Tongue (tissue), 3 donors: ENCODE measurements at places on chromosomes 13 and 19.

GRCh38 chr19:2010135-2010668 lies 5.3 kb downstream of the BTBD2 start:
- DNase-seq: no peak

DNA sequence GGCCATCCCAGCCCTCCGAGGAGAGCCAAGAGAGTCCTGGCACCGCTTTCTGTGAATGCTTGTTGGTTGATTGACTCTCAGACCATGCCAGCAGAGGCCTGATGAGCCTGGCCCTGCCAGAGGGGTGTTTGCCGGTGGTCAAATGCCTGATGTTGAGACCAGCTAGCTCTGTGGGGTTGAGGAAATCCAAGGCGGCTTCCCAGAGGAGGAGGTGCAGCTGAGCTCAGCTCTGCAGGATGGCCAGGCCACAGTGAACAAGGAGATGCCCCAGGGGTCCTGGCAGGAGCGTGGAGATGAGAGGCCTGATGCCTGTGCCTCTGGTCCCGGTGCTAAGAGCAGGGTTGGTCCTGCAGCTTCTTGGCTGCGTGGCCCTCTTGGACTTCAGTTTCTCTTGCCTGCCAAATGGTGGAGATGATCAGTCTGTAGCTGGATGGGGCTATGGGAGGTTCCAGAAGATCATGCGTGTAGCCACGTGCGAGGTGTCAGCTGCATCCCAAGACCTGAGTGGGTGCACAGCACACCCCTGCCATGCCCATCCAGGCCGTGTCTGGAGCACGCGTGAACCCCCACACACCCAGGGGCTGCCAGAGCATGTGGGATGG lies 16.8 kb downstream of the NFIC start:
- DNase-seq: no peak

- DNase-seq: no peak
Observed at GRCh38 chr19:39558624-39559117, 18.7 kb upstream of the EID2 start.

- DNase-seq: no peak
Observed at GRCh38 chr13:108573455-108573854, 56.0 kb upstream of the MYO16 start.

DNA sequence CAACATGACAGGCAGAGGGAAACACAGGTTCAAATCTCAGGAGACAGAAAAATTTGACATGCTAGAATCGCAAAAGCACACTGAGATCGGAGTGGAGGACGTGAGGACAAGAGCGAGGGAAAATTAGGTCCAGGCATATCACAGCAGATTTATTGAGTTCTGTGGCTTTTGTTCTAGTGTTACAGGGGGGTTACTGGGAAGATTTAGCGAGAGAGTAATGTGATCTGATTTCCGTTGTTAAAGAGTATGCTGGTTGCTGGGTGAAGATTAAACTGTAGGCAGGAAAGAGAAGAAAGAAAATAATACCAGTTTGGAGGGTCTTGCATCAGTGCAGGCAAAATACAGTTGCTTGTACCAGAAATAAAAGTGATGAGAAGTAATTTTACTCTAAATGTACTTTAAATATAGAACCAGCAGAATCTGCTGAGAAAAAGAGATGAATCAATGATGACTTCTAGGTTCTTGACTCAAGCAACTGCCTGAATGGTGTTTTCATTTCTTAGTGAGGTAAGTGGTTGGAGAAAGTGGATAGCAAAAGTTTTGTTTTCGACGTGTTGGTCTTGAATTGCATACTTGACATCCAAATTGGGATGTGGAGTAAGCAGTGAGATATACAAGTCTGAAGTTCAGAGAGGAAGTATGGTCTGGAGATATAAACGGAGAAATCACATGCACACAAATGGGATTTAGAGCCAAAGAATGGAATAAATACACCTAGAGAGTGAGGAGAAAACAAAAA lies 35.7 kb downstream of the UFM1 start:
- no peak for DNase-seq

DNA sequence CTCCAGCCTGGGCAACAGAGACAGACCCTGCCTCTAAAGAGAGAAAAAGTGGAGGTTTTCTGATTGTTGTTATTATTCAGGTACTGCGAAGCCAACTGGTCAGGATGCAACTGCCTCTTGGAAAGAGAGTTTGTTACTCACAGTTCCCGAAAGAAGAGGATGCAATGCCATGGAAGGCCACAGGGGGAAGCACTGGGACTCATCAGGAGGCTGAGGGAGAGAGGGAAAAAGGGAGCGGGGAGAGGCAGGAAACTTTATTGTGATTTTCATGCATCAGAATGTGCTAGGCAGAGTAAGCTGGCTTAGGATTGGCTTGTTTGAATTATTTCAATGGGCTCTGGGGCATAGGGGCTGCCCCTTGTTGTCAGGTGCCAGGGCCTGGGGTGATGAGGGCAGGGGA lies 27.6 kb downstream of the MYO9B start:
- DNase-seq: no peak

DNA sequence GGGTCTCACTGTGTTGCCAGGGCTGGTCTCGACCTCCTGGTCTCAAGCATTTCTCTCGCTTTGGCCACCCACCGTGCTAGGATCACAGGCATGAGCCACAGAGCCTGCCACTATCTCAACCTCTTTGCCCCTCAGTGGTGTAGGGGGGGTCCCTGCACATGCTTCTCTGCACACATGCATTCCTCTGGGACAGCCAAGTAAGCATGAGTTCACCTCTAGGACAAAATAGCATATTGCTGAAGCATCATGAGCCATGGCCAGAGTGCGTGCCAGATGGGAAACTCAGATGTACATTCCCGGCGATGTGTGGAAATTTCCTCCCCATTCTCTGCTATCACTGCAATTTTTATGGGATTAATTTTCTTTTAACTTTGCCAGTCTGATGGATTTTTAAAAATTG lies 23.1 kb downstream of the CHAF1A start:
- no peak for DNase-seq

GRCh38 chr19:45211751-45212381 lies 33.3 kb downstream of the BLOC1S3 start:
- peak; percentile 49 for DNase-seq

DNA sequence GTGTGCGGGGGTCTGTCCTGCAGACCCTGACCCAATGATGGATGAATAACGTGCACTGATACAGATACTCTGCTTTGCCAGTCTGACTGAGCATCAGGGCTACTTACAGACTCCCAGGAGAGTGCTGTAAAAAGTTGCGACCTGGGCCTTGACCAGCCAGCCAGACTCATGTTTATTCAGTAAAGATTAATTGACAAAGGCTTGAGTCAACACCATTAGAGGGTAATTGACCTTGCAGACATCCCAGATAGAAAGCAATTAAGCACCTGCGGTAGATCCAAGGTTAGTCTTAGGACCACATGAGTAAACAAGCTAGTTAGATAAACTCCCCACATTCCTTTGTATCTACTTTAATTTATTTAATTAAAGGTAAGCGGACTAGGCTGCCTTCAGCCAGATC lies 10.4 kb downstream of the NUDT19 start:
- DNase-seq: no peak

DNA sequence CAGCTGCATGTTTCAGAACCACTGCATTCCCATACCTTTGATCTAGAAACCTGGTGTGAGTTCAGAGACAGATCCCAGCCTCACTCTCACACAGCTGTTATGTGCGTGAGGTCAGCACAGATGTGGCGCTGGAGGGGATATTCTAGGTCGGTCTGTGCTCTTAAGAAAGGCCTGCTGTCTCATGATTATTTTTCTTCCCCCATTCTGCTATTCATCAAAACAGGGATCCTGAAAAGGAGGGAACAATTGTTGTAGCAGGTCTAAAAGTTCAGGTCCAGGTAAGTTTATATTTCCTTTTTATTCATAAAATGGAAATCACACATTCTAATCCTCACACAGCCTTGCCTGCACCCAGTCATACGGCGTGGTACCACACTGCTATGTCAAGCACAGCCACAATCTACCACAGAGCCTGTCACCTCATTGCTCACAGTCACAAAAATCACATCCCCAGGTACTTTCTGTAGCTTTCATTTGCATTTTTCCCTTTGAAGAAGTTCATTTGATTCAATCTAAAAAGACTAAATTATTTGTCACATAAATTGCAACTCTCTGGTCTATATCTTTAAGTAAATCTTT lies 867 bp downstream of the ZNF546 start:
- DNase-seq: no peak

DNA sequence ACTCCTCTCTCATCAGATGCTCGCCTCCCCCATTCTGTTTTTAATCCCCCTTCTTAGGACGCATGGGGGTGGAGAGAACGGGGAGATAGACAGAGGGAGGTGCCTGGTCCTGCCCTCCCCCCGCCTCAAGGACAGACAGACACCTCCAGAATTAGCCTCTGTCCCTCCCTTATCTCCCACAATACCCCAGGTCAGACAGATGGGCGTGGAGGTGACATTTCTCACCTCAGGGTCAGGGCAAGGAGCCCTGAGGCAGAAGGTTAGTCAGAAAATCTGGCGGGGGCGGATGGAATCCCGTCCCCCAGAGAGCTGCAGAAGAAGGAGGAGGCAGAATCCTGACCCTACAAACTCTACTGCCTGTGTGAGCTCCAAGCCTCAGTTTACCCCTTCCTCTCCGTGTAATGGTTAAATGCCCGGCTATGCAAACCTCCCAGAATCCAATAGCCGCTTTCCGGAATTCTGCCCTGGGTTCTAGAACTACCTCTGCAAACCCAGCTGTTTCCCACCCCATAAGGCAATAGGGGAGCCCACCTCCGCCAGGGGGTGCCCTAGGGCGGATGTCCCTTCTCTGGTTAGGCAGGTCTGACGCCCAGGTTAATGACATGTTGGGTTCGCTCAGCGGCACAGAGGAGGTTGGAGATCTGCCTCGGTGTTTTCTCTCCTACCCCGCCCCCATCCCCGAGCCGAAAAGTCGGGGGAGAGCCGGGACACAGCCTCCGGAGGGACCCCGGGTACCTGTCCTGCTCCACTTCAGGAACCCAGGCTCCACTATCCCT lies 900 bp downstream of the PPP1R13L start:
- peak; percentile 42 for DNase-seq

DNA sequence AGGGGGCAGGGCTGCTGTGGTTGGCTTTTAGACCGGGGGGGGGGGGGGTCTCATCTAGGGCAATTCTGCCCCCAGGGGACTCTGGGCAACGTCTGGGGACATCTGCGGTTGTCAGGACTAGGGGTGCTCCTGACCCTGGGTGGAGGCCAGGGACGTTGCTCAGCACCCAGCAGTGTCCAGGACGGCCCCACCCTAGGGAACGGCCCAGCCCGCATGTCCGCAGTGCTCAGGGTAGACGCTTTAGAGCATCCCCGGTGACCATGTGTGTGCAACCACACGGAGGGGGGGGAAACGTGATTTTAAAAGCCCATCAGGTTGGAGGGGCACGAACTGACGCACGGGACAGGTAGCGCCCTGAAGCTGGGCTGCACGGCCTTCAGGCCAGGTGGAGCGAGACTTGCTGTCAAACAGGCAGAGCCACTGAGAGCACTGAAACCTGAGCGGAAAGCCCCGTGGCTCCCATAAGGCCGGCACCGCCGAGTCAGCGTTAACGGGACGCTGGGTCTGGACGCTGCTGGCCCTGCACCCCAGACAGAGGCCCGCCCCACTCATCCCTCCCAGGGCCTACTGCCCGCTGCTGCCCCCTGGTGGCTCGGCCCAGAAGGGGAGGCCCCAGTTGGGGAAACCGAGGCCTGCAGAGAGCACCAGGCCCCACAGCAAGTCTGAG lies 8.3 kb downstream of the CACTIN start:
- DNase-seq: peak; percentile 53

DNA sequence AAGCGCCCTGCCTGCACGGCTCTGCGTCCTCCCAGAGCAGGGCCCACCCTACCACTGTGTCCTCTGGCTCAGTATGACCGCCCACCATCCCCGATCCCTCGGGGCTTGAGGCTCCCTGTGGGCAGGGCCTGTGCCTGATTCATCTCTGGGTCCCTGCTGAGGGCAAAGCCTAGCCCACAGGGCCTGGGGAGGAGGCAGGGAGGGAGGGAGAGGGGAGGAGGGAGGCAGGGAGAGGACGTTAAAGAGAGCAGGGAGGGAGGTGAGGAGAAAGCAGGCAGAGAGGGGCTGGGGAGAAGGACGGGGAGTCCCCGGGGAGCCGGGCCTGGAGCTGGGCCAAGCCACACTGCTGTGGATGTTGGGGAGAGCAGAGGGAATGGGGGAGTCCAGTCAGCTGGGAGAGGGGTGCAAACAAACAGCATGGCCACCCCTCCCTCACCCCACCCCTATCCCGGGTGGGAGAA lies 4.0 kb upstream of the ERFL start:
- DNase-seq: no peak

GRCh38 chr19:38168637-38169036 lies 55.4 kb downstream of the DPF1 start:
- no peak for DNase-seq

- no peak for DNase-seq
Observed at GRCh38 chr19:13806728-13807127, 11.5 kb downstream of the ZSWIM4 start.

DNA sequence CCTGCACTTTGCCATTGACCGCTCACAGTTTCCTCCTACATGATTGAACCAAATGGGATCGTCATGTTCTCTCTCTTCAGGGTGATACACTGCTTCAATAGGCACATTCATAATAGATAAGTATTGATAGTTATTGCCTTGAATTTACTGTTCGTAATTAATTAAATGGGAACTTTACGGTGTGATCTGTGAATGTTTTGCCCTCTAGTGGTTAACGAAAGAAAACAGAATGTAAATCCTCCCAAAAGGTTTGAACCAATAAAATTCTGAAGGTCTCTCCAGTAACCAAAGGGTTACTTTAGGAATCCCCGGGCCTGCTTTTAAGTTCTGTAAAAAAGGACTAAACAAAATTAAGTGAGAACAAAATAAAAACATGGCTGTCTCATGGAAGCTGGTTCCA lies 389.3 kb downstream of the DACH1 start:
- DNase-seq: no peak
